NCI-H446 (cell line): ENCODE measurements at places on chromosomes 5 and 9.
A peak's percentile ranks its signal among the peaks of the same experiment; 100 is the strongest.

DNA sequence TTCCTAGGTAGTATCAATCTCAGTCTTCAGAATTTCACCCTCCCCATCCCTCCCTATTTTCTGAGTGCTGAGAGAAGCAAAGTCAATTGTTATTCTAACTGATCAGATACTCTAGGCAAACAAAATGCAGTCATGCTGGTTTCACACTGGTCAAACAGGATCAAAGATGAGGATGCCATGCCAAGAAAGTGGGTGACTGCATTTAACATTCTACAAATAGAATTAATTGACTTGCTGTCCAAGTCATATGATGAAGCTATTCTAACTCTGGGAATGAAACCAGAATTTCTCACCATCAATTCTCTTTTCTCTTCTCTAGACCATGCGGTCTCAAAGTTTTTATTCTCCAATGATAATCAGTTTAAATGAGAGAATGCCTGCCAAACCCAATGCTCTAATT is 112.5 kb downstream of the CTNND2 start:
- DNase-seq, result peak; percentile 82

DNA sequence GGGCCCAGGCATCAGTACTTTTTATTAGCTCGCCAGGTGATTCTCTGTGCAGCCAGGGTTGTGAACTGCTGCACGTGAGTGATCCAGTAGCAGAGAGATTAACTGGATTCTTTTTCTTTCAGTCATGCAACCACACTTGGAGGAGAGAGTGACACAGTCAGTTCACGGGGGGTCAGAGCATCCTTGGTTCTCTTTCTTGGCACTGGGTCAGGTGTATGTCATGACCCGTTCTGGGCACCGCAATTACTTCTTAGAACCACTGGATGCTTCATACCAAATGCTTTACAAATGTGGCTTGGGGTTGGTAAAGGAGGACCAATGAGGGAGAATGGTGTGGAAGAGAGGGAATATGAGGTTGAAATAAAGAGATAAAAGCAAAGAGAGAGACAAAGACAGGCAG is 368.7 kb downstream of the MLLT3 start:
- no peak for DNase-seq

- no peak for DNase-seq
Measured at GRCh38 chr5:148833122-148833521, 6.7 kb downstream of the ADRB2 start.

DNA sequence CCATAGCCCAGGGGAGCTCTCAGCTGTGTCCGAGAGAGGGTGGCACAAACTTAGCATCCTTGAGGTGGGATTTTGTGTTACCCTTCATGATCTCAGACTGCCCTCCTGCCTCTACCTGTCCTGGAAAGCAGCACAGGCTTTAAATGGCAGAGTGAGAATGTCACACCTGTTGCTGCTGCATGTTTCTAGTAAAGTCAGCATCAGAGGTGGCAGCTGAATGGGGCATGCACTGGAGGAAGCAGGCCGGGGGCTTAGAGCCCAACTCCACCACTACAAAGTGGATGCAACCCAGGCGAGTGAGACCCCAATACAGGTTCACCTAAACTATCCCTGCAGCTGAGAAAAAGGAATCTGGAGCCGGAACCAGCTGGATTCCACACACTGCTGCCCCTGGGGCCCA is 51.6 kb downstream of the MACROH2A1 start:
- no peak for DNase-seq

DNA sequence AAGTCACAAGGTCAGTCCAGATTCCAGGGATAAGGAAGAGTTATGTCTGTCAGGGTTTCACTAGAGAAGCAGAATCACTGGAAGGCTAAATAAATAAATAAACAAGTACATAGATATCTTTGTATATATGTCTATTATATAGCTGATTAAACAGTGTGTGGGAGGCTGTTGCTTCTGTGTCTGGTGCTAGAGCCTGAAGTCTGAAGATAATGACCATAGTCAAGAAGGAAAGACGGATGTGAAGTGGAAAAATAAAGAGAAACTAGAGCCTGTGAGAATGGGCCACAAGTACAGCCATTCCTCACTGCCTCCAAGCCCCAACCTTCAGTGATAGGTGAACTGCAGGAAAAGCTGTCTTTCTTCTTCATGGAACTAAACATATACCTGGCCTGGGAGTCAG is 4.1 kb upstream of the TMED7 start:
- DNase-seq, result no peak

GRCh38 chr5:138954257-138955012 is 79.3 kb upstream of the LRRTM2 start:
- DNase-seq, result no peak

- no peak for DNase-seq
Measured at GRCh38 chr5:127517110-127517479, 345 bp upstream of the PRRC1 start.

GRCh38 chr5:13865312-13865711 is 79.2 kb downstream of the DNAH5 start:
- DNase-seq, result peak; percentile 48

- DNase-seq, result no peak
Measured at GRCh38 chr9:89864257-89864656, 259.4 kb downstream of the GADD45G start.

- no peak for DNase-seq
Measured at GRCh38 chr9:37602817-37603216, 10.4 kb upstream of the TOMM5 start.

DNA sequence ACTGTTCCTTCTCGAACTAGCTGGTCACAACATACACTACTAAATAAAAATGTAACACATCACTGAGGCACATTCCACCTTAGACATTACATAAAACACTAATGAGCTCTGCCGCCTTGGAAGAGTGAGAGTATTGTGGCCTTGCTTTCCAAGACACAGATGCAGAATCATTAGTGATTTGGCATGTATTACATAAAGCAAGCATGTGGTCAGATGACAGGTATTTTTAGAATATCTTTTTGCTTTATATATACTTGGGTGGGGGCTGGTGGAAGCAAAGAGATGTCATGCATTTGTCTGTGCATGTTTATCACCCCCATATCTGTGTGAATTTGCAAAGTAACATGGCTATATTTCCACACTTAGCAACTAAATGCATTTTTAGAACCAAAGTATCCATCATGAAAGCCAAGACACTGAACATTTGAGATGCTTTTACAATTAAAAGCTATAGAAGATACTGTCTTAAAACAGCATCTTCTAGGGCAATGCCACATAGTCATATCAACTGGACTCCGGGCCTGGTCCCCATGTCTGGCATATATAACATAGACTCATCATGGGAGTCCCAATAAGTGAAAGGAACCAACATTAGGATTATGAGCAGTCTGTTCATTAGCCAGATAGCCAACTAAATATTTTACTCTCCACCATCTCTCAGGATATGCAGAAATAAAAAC is 213.5 kb downstream of the MEF2C start:
- no peak for DNase-seq

GRCh38 chr5:133467335-133467779 is 145.0 kb downstream of the FSTL4 start:
- DNase-seq, result no peak

DNA sequence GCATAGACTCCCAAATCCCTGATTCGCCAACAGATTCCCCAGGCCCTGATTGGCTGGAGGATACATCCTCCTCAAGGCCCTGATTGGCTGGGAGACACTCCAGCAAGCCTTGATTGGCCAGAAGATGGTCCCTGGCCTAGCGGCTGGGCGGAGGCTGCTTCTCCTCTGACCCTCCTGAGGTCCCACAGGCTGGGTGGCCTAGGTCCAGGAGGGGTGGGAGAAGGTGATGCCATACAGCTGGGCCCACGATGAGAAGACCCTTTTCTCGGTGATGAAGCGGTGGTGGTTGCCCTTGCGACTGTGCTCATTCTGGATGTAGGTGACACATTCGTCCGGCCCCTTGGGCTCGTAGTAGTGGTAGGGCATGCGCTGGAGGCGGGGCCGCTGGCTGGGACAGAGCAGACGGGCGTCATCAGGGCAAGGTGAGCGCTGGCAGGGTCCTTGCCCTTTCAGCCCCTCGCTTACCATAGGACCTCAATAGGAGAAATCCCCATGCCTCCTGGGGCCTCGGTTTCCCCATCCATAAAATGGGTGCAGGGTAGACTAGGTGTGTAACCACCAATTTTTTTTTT is 9.0 kb upstream of the AK1 start:
- DNase-seq, result no peak

DNA sequence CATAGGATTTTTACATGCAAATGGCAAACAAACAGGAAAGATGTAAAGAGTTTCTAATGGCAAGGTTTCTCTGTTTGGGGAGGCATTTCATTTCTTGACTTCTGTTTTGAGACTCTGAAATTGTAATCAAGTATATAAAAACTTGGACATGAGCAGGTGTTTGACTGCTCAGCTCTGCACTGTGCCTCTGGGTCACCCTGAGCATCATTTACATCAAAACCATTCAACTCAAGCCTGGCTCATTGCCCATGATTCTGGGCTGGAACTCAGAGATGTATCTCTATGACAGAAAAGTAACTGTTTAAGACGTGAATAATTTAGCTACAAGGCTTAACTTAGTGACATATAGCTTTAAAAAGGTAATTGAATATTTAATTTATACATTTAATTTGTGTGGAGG is 1402.4 kb upstream of the NUDT12 start:
- peak; percentile 42 for DNase-seq

- no peak for DNase-seq
Measured at GRCh38 chr5:175657593-175658271, at the start of gene HRH2. Gene HRH2, plus strand, starts transcription at chr5:175658071. Its CDS starts 25,163 bp downstream, at chr5:175683234.

DNA sequence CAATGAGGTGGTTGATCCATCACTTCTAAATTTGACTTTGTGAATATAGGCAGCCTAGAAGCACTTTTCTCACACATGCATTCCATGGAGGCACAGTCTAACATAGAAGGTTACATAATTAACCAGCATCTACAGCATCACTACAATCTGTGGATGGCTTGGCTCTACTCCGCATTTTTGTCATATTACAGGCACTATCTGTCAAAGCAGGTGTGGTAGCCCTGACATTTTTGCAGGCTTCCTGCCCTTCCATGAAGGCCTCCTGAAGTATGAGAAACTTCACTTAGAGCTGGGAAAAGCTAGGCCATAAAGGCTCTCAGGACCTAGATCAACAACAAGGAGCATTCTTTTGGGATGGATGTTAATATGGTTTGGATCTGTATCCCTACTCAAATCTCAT is 378.0 kb downstream of the ANXA1 start:
- DNase-seq, result no peak
